Esophagus muscularis mucosa (tissue), 4 donors: ENCODE measurements at places on chromosomes 13 and 19. TPM values are rescaled to one million over a fixed set of nuclear protein-coding genes. Genes with fewer than 3 reads are reported as not detected.

Gene C1QTNF9B
- total RNA-seq = 0.32 TPM

DNA sequence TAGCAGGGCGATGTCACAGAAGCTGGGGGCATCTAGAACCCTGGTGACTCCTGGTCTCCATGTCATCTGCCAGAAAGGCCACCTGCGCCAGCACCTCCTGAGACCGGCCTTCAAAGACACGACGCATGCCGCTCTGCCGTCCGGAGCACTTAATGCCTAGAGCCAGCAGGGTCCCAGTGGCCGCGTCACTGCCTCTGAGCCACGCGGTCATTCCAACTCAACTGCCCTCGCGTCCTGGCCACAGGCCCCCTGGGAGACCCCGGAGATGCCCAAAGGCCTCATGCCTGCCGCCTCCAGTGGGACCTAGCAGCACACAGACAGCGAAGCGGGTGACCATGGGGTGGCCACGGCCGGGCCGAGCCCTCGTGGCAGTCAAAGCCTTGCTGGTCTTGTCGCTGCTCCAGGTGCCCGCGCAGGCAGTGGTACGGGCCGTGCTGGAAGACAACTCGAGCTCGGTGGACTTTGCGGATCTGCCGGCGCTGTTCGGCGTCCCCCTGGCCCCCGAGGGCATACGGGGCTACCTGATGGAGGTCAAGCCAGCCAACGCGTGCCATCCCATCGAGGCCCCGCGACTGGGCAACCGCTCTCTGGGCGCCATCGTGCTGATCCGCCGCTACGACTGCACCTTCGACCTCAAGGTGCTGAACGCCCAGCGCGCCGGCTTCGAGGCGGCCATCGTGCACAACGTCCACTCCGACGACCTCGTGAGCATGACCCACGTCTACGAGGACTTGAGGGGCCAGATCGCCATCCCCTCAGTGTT, at the start of gene ZNRF4:
TSS of gene ZNRF4 (plus strand) at position 51 of the 763 bp plus-strand sequence. CDS start at position 126, 75 bp downstream.
- no peaks in the 10 kb centered on the region for H3K4me1 ChIP-seq
- no peak for DNase-seq
- no peak within 1 kb of the TSS for H3K27ac ChIP-seq
- H3K27me3 ChIP-seq = no peaks in the 10 kb centered on the region
- H3K36me3 ChIP-seq = no peaks in the 10 kb centered on the region
- no peak within 1 kb of the TSS for H3K4me3 ChIP-seq

Gene EBI3
- total RNA-seq = 1.7 TPM

Gene PRSS57
- 0.34 TPM for total RNA-seq

Gene ATP11A
- total RNA-seq = 12.8 TPM

DNA sequence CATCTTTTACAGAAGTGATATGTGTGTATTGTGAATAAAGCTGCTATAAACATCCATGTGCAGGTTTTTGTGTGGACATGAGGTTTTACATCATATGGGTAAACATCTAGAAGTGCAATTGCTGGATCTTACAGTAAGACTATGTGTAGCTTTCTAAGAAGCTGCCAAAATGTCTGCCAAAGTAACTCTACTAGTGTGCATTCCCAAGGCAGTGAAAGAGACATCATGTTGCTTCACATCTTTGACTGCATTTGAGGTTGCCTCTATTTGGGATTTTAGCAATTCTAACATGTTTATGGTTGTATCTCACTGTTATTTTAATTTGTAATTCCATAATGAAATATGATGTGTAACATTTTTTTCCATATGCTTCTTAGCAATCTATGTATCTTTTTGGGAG, 30.3 kb downstream of the SLITRK6 start:
- H3K27ac ChIP-seq = no peak overlapping the region
- DNase-seq = no peak
- H3K36me3 ChIP-seq = no peaks in the 10 kb centered on the region
- H3K4me3 ChIP-seq = no peak overlapping the region
- H3K4me1 ChIP-seq = no peaks in the 10 kb centered on the region

Gene PEX11G
- total RNA-seq = 5.3 TPM

DNA sequence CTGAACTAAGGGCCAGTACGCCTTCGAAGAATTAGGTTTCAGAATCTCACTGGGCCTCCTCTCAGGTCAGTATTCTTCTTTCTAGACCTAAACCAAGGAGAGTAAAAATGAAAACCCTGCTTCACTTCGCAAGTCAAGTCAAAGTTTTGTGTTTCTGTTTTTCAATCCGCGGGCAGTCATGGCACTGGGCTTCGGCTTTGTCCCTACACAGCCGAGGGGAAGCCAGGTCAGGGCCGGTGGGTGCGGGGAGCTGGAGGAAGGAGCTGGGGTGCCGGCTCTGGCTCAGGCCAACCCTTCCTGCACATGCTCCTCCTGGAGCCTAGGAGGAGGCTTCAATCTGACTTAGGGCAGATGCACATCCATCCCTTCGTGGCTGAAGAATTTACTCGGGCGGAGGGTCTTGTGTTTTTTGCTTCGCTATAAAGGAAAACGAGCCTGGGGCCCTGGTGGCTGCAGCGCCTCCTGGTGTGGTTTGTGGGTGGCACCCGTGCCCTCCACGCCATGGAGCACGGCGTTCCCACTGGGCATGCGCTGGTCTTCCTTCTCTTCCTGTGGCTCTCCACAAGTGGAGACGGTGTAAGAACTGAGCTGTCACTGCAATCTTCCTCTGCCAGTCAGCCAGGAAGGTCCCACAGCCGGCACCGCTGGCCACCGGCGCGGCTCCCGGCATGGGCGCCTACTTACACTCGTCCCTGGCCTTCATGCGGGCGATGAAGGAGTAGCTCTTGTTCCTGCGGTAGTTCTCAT, 22.5 kb downstream of the C19orf44 start:
- H3K27me3 ChIP-seq = no peaks in the 10 kb centered on the region
- no peak overlapping the region for H3K27ac ChIP-seq
- H3K4me1 ChIP-seq = no peaks in the 10 kb centered on the region
- DNase-seq = no peak
- H3K36me3 ChIP-seq = peaks cover 86% of the 10 kb centered on the region
